ENCODE measurements at places on chromosomes 4 and X.

DNA sequence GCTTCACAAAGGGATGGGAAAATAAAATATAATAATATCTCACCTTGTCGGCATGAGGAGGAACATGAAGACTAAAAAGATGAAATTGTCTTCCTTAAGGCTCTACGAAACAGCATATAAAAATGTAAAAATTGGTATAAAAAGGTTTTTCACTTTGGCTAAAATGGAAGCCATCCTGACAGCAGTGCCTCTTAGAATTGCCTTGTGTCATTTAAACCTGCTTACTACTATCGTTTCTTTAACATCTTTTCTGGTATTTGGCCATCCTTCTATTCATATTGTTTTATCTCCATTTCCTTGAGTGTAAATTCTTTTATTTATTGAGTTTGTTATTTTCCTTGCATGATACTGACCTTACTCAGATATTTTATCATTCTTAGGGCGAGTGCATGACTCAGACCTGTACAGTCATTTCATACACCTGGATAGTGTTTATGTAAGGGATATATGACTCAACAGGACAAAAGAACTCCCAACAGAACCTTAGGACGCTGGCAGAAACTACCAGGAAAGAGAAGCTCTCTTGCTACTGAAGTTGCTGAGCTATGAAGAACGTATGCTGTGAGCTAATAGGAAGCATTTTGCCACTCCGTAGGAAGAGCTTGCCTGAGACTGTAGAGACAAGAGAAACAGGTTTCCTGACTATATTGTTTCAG, 5.8 kb upstream of the CDKN2AIP start:
- DNase-seq, result peak; percentile 24

GRCh38 chrX:48498374-48498809, 10.4 kb upstream of the PORCN start:
- no peak for DNase-seq

DNA sequence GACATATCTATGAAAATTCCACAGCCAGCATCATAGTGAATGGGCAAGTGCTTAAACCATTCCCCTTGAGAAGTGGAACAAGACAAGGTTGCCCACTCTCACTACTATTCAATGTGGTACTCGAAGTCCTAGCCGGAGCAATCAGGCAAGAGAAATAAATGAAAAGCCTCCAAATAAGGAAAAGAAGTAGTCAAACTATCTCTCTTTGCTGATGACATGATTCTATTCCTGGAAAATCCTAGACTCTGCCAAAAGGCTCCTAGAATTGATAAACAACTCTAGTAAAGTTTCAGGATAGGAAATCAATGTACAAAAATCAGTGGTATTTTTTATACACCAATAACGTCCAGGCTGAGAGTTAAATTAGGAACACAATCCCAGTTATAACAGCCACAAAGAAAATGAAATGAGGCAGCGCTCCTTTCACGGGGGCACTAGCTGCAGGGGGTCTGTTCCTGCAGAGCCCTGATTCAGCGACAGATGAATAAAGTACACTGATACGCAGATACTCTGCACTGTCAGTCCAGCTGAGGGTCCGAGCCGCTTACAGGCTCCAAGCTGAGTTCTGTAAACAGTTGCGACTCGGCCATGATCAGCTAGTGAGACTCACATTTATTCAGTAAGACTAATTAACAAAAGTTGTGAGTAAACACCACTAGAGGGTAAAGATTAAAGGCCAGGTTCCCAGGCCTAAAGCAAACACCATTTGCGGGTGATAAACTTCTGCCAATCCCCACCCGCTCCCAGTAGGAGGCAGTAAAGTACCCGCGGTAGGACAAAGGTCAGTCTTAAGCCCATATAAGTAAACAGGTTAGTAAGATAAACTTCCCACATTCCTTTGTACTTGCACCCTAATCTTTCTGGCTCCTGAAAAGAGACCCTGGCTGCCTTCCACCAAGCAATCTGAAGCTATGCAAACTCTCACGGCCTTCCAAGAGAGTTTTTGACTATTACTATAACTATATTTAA, 290.6 kb upstream of the GRID2 start:
- DNase-seq, result no peak

- DNase-seq, result no peak
These were observed 109.6 kb downstream of the NHSL2 start for GRCh38 chrX:72020204-72020603.

GRCh38 chr4:76485450-76485849, 50.4 kb downstream of the SHROOM3 start:
- no peak for DNase-seq

DNA sequence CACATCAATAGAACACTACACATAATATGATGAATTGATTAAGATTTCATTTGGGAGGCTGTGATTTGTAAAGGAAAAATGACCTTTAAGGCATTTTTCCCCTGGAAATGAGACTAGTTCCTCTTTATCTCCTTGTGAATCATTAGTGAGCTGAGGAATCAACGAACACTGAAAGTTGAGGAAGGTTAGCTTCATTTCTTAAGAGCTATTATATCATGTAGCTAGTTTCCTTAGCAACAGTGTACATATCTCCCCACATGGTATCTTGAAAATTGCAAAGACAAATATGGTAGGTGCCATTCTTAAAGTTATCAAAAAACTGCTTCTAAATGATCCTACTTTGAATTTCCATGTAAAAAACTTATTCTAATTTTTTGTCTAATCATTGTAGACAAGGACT, 127.5 kb upstream of the NRK start:
- no peak for DNase-seq

GRCh38 chrX:25544641-25545040, 528.9 kb upstream of the ARX start:
- DNase-seq, result no peak
